ENCODE measurements at places on chromosomes 7 and 10.

GRCh38 chr7:12771378-12771877 is 84.0 kb downstream of the ARL4A start:
- no peak for DNase-seq

- DNase-seq = no peak
Observed at GRCh38 chr10:128060341-128061250, 65.6 kb downstream of the MKI67 start.

DNA sequence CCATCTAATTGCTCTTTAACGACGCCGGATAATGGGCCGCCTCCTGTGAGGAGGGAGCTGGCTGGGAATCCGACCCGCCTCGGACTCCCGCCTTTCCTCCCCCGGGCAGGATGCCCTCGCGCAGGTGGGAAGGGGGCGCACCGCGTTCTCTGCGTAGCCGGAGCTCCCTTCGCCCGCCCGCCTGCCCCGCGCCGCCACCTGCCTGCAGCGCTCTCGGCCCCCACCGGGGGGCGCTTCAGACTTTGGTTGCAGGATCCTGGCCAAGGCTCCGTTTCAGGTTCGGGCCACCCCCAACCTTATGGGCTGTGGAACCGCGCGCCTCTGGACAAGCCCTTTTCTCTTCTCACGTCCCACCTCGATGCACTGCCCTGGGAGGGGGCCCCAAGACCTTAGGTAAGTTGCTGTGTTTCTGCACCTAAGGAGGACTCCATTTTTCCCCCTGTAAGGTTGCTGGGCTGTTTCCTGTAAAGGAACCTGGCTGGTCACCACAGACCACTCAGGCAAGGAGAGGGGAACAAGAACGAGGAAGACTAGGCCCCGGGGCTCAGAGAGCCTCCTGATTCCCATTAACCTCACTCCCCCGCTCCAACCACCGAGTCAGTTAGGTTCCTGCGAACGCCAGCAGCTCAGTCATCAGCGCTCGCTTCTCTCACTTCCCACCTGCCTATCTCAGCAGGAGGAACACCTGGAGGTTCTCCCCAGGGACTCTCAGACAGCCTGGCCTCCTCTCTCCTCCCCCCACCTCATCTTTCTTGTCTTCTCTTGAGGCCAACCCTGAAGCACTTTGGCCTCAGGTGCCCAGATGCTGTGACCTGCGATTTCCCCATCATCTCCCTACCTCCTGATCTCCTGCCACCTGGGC is 11.3 kb upstream of the KAZALD1 start:
- DNase-seq = peak; percentile 79

DNA sequence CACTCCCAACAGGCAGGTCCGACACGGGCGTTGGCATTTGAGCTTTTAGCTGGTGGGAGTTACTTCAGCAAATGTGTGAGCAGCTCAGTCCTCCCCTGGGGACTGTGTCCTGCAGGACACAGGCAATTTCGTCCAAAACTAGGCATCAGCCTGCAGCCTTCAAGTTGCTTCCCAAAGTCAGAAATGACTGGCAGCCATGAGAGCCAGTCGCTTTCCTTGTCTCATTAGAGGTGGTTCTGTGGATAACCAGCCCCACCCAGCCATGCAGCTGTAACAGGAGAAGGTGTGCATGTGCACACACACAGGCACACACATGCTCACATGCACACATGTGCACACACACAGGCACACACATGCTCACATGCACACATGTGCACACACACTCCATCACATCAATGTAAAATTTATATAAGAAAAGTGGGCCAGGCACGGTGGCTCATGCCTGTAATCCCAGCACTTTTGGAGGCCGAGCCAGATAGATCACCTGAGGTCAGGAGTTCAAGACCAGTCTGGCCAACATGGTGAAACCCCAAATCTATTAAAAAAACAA is 138.8 kb upstream of the TCERG1L start:
- DNase-seq = no peak

DNA sequence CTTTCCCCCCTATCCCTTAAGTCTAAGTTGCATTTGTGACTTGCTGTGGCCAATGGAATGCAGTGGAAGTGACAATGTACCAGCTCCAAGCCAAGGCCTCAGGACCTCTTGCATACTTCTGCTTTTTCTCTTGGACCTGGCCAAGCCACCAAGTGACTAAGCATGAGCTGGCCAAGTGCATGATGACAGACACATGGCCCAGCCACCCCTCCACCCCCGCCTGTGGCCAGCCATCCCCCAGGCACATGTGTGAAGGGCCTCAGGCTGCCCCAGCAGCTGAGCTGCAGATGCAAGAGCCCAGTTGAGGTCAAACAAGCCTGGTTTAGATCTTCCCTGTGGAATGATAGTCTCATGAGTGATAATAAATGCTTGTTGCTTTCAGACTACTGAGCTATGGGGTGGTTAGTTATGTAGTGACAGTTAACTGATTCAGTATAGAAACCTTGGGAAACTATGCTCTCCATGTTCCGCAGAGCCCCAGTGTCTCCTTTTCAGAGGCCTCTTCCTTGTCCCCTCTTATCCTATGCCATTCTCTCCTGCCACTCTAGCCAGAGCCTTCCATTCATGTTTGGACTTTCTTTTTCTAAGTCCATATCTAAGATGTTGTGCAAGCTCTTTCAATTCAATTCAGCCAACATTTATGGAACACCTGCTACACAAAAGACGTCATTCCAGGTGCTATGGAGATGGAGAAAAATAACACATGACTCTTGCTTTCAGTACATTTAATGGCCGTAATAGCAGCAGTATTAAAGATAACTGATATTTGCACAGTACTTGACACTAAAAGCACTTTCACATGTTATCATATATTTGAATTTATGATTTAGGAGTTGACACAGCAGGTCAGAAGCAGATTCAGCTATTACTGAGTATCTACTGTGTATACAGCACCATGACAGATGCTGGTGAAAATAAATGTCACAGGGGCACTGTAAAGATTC is 55.5 kb upstream of the LOXL4 start:
- DNase-seq = no peak

DNA sequence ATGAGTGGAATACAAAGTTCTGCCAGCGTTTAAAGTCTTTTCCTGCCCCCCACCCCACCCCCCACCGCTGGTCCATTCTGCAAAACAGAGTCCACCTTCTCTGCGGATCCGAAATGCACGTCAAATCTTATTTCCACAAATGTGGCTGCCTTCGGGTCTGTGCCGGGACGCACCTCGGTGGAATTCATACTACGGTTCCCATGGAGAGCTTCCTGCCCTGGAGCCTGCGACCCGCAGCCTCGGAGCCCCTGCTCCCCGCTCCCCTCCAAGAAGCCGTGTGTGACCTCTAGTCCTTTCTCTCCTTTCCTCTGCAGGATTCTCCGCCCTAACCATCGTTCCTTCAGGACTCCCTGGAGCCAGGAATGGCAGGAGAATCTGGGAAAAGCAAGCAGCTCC is 12.5 kb upstream of the CALML5 start:
- DNase-seq = no peak

GRCh38 chr10:1395481-1396296 is 339.5 kb downstream of the WDR37 start:
- no peak for DNase-seq

DNA sequence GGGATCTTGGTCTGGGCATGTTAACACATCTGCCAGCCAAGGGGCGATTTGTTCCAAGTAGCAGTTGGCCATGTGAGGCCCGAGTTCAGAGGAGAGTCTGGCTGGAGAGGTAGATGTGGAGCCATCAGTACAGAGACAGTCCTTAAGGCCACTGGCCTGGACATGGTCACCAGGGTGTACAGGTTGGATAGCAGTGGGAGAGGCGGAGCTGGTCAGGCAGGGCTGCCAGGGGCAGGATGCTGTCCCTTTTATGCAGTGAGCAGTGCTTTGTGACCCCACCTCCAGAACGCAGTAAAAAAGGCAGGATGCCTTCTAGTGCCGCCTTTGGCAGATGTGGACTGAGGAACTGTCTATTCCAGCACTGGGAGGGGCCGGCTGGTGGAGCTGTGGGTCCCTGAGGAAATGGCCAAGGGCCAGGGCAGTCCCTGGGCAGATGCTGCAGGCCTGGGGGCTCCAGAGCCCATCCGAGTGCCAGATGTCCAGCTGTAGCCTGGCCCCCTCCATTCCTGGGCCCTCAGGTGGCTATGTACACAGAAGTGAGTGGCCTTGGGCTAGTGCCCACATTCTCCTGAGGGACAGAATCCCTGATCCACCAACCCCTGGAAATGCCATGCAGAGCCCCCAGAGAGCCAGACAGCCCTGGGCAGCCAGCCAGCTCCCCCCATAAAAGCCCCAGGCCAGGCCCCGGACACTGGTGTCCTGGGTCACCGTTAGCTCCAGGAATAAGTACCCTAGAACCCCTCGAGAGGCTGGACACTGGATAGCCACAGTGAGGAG is 17.2 kb upstream of the MYL7 start:
- no peak for DNase-seq

DNA sequence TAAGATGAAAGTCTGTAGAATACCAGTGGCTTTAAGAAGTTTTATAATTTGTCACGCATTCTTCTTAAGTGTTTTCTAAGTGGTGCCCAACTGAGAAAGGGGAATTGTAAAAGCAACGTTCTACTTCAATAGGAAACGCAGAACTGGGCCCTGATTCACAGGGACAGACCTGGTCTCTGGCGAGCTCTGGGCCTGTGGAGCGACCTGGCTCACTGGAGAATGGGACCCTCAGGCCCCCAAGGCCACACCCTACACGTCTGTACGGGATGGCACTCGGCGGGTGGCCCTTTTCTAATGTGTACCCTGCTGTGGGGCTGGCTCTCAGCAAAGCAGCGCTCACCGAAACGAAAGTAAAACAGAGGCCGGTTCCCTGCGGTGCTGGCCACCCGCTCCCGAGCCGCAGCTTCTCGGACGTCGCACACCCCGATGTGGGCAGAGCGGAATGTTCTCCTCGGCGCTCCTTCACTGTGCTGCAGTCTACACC is 205.0 kb downstream of the DIP2C start:
- no peak for DNase-seq

- no peak for DNase-seq
Observed at GRCh38 chr7:80601999-80602398, 36.4 kb upstream of the CD36 start.

DNA sequence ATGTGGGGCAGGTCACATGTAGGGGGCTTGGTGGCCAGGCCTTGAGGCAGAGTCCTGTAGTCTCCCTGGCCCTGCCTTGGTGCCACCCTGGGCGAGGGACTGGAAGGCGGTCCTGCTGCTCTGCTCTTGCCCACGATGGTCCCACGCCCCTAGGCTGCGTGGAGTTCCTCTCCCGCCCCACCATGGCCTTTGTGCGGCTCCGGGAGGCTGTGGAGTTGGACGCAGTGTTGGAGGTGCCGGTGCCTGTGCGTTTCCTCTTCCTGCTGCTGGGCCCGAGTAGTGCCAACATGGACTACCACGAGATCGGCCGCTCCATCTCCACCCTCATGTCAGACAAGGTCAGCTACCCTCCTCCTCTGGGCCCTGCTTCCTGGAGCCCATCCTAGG is 10.0 kb downstream of the FASTK start:
- no peak for DNase-seq

DNA sequence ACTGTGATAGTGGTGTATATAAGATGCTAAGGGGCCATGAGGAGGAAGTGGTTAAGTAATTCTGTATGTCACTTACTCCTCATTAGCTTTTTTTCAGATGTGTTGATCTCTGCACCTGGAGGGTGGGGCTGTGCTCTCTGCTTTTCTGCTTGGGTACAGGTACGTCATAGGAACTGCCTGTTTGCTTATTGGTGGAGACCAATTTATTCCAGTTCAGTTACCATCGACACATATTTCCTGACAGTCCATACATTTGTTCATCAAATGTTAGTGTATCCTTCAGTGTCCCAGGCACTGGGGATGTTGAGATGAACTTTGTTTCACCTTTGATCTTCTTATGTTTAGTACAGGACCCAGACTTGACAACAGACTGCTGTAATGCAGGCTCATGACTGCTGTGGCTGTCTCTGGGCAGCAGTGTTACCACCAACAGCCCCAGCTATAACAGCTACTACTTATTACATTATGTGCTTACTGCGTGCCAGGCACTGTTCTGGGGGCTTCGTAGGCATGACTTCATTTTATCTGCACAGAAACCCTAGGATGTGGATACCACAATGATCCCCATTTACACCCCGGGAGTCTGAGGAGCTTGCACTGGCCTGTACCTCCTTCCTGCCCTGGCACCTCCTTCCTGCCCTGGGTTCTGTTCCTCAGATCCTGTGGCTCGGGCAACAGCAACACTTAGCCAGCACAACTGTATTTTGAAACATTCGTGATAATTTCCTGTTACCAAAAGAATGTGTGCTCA is 87.4 kb downstream of the BUB3 start:
- DNase-seq = no peak

DNA sequence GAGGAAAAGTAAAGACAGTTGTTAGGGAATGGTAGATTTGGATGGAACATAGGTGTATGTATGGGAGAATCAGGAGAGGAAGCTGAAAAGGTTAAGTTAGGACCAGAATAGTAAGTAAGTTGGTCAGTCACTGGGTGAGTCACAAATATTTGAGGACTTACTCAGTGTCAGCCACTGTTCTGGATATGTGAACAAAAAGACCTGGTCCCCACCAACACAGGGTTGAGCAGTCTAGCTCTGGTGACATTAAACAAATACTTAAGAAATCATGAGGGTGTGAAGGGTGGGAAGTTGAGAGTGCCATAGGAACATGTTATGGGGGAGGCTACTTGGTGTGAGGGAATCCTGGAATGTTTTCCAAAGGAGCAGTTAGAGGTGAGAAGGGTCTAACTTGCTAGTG is 246.9 kb downstream of the PTEN start:
- DNase-seq = no peak

DNA sequence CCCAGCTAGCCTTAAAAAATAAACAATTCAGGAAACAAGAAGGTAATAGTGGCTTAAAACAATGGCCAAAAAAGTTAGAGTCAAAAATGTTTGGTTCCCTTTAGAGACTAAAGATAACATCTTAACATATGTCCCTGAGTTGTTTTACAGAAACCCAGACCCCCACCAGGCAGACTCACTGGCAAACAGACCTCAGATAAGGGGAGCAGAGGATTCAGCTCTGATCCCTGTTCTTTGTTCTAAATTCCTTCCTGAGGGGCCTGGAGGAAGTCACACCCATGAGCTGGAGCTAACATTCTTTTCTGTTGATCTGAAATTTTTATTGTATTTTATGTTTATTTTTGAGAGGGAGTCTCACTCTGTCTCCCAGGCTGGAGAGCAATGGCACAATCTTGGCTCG is 247.2 kb downstream of the USP6NL start:
- no peak for DNase-seq

GRCh38 chr7:31029251-31030042 is 22.7 kb upstream of the ADCYAP1R1 start:
- DNase-seq = no peak

- DNase-seq = no peak
Observed at GRCh38 chr7:22174574-22174953, 182.4 kb downstream of the RAPGEF5 start.
